Activated CD4-positive, CD25-positive, alpha-beta regulatory T cell treated with anti-CD3 and anti-CD28 coated beads, Interleukin-2, amount 50 U/mL, for 72 hours (primary cell): ENCODE measurements at places on chromosomes 6 and 20.

DNA sequence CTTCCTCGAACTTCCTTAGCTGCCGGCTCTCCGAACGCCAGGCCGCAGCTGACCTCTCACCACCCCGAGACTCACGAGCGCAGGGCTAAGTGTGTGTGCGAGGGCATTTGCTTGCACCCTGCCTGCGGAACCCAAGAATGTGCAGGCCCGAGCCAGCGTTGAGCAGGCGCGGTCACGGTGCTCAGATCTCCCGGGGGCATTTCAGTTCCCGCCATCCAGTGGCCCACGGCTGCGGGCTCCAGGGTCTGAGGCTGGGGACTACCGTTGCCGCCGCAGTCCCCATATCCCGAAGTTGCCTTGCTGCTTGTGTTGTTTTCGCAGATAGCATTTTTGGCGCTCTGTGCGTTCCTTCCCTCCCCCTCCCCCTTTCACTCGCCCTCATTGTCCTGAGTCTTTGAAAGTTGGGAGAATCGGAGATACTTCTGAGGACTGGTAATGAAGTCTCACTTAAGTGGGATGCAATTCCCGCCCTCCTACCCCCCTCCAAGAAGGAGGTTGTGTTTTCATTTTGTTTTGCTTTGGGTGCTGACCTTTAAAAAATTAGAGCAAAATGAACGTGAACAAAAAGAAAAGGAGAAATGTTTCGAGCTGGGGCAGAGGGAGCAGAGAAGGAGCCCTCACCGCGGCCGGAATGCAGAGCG lies 1.7 kb downstream of the NR2E1 start:
- no peak for DNase-seq

DNA sequence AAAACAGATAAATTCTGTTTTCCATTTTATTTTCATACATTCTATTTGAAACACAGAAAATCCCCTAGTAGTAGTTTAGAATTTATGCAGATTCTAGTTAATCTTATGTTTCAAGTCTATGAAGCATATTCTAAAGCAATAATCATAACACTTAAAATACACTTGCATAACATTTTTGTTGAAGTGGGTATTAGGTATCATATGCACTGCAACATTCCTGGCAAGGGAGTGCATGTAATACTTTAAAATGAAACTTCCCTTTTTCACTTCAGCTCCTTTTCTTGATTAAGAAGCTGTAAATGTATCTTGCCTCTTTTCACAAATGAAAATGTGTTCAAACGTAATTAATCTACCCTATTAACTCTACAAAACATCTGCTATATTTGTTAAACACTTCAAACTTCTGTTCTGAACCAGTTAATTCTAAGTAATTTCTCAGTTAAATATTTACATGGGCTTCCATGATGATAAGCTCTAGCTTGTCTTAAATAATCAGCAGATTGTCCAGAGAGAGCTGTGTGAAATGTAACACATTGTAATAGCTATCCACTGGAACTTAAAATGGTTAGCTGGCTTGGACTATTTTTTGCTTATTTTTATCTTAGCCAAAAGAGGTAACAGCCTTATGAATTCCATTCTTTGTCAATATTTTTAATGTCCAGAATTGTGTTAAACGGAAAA lies 192.8 kb downstream of the COL19A1 start:
- no peak for DNase-seq

GRCh38 chr20:57473246-57474048 lies 51.5 kb downstream of the CTCFL start:
- no peak for DNase-seq

DNA sequence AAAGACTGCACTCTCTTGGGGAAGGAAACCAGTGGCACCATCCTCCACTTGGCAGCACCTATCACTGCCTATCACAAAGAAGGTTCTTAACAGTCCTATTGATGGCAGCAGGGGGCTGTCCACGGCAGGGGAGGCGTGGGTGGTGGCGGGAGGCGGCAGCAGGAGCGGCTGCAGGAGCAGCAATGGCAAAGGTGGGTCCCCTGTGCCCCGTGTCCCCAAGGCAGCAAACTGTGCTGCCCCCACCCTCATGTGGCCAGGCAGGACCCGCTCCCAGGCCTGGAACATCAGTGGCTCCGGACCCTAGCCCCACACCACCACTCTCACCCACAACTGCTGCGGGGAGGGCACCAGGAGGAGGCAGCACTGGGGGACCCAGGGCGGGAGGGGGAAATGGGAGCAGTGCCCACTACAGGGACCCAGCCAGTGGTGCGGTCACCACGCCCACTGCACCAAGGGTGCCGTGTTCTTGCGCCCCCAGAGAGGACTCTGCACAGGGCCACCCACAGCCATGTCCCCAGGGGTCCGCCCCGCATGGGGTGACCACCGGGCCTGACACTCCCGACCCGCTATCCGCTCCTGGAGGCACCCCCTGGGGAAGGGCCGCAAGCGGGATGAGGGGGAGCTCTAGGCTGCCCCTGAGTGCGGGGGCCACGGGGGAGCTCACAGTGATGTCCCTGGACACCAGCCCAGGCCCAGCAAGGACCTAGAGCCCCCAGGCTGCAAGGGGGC lies 54.6 kb downstream of the GMDS start:
- DNase-seq, result no peak

DNA sequence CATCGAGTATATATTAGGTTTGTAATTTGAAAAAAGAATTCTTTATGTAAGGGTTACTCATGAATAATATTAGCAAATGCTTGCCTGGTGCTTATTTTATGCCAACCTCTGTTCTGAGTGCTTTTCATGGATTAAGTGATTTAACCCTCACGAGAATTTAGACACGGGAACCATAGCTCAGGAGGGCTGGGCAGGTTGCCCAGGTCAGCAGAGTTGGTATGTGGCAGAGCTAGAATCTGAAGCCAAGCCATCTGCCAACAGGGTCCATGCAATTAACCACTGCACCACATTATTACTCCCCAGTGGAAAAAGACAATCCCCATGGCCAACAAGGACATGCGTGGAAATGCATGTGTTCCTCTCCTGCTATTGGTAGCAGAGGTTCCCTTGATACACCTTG lies 345.6 kb downstream of the CDC5L start:
- no peak for DNase-seq

GRCh38 chr6:14333556-14334305 lies 216.2 kb downstream of the CD83 start:
- DNase-seq, result no peak

DNA sequence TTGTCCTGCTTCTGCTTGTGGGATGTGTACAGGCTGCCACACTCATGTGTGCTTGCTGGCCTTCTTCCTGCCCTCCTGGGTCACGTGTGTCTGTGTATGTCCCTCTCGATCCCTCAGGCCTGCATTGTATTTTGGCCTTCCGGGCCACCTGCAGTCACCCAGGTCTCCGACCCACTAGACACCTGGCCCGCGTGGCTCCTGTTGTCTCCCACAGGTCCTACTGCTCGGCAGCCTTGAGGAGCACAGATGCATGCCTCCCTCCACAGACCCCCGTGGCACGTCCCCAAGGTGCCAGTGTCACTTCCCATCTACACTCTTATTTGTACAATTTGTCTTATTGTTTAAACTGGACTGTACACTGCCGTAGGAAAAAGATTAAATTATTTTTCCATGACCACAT lies 43.1 kb downstream of the FOXC1 start:
- no peak for DNase-seq

DNA sequence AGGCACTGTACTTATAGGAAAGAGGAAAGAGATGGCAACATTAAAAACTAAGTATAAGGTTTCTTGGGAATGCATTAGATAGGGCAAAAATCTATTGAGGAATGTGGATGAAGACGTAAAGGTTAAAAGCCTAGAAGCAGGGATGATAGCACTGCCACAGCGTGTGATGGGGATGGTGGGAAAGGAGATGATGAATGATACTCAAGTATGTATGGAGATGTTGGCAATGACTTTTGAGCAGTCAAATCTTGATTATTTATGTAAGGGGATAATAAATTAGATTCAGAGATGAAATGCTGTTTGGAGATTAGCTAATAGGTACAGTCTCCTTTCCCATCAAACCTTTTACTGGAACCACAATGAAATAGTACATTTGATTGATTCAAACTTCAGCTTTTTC lies 432.8 kb downstream of the GRIK2 start:
- no peak for DNase-seq

DNA sequence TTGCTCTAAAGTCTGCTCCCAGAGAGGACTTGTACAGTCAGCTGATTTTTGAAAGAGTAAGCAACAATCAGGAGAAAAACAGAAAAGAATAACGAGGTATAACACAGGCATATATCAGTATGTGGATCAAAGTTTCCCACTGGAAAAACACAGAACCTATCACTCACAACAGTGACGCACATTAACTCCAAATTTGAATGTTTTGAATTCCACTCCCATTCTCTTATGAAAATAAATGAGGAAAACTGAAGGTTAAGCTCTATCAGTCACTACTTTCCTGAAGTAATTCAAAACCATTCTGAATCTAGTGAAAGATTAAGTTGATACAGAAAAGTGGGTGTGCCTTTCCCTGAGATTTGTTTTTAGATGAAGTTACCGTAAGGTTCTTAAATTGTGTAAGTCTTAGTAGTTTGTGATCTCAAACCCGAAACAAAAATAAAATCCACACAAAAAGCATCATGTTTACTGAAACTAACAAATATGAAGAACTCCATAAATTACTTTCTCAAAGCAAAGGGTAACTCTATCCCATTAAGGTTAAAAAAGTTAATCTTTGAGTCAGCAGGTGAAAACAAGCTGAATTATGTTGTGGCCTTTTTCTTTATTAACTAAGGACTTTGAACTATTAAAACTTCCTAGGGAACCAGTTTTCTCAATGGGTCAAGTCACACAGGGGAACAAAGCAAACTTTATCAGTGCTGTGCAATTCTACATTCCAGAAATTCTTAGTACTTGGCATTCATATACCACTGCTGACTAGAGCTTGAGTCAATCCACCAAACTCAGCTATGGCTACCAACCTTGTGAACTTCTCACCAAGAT lies 115.7 kb downstream of the OGFRL1 start:
- no peak for DNase-seq

DNA sequence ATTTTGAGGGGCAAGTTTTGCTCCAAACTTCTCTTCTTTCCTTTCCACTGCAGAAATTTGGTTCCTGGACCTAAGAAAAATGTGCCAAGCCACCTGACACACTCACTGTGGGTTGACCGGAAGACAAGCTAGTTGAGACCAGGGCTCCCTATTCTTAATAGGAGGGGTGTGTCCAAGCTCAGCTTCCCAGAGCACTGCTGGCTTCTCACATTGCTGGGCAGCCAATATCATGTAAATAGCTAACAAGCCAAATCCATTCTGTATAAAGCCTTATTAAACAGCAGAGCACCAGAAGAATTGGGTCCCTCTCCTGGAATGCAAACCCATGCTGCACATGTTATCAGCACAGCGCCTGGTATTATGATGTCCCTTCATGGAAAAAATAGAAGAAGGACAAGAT lies 17.0 kb upstream of the SAMD3 start:
- DNase-seq, result no peak
